IMR-90 (cell line): ENCODE measurements at places on chromosomes 11 and 22. TPM values are rescaled to one million over a fixed set of nuclear protein-coding genes. Genes with fewer than 3 reads are reported as not detected.

DNA sequence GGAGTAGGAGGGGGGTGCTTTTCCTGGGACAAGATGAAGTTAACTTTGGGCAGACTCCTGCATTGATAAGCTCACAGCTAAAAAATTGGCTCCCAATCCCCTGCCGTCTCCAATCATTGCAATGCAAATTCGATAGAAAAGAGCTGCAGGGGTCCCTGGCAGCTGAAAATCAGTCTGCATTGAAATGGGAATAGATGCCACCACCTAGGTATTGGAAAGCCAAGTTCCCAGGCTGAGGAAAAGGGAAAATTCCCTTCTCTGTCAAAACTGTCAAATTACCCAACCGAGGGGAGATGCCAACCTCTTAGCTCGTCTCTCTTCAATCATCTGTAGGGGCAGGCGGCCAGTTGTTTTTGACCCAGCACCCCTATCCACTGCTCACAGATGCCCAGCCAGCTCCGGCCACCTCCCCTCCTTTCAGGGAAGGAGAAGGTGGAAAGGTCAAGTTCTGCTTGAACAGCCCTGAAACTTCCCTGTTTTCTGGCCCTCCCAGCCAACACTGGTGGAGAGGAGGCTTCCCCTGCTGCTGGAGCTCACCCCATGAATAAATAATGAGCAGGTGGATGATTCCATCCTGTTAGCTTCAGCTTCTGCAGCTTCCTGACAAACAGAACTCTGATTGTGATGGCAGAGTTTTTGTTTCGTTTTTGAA is 916.3 kb downstream of the TBC1D22A start:
- no peak overlapping the region for H3K27ac ChIP-seq
- no peak for DNase-seq

GRCh38 chr22:17950651-17951214 is 73.6 kb downstream of the MICAL3 start:
- no peaks in the 10 kb centered on the region for H3K36me3 ChIP-seq
- no peak overlapping the region for H3K4me3 ChIP-seq

- DNase-seq: no peak
- no peak overlapping the region for H3K27ac ChIP-seq
- no peaks in the 10 kb centered on the region for H3K27me3 ChIP-seq
- H3K4me1 ChIP-seq: no peaks in the 10 kb centered on the region
Measured at GRCh38 chr22:43533656-43534428, 122.0 kb downstream of the MPPED1 start.

NXPE4 gene
- not detected in 2 replicates for total RNA-seq

- H3K36me3 ChIP-seq: peaks cover 4% of the 10 kb centered on the region
- no peaks in the 10 kb centered on the region for H3K27me3 ChIP-seq
- H3K4me3 ChIP-seq: no peak overlapping the region
- DNase-seq: no peak
- peaks cover 6% of the 10 kb centered on the region; the same call in 1 of the 2 replicates for H3K4me1 ChIP-seq
Measured at GRCh38 chr11:35750981-35751663, 88.5 kb downstream of the TRIM44 start.

- no peak overlapping the region for H3K4me3 ChIP-seq
- no peaks in the 10 kb centered on the region for H3K4me1 ChIP-seq
- DNase-seq: no peak
- H3K27ac ChIP-seq: no peak overlapping the region
- no peaks in the 10 kb centered on the region for H3K36me3 ChIP-seq
Measured at GRCh38 chr22:48473202-48473601, 1354.5 kb downstream of the BRD1 start.

- H3K27ac ChIP-seq: no peak overlapping the region
- H3K4me1 ChIP-seq: no peaks in the 10 kb centered on the region
- no peaks in the 10 kb centered on the region for H3K27me3 ChIP-seq
- H3K4me3 ChIP-seq: no peak overlapping the region
- DNase-seq: no peak
Measured at GRCh38 chr11:110410651-110411050, 19.1 kb upstream of the FDX1 start.

DNA sequence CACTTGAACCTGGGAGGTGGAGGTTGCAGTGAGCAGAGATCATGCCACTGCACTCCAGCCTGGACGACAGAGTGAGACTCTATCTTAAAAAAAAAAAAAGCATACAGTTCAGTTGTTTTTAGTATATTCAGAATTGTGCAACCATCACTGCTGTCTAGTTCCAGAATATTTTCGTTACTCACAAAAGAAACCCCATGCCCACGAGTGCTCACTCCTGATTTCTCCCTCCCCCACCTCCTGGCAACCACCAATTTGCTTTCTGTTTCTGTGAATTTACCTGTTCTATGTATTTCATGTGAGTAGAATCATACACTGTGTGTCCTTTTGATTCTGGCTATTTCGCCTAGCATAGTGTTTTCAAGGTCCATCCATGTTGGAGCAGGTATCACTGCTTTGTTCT is 24.8 kb downstream of the PTPRJ start:
- no peaks in the 10 kb centered on the region for H3K36me3 ChIP-seq
- no peak for DNase-seq
- H3K27ac ChIP-seq: no peak overlapping the region
- H3K4me3 ChIP-seq: no peak overlapping the region

C11orf91 gene
- total RNA-seq: not detected in 2 replicates

GRCh38 chr11:130063451-130063850 is 6.2 kb upstream of the APLP2 start:
- H3K4me1 ChIP-seq: peaks cover under 1% of the 10 kb centered on the region; the same call in 1 of the 2 replicates
- peaks cover 40% of the 10 kb centered on the region for H3K27me3 ChIP-seq
- no peak for DNase-seq
- H3K4me3 ChIP-seq: no peak overlapping the region
